Right ventricle myocardium superior (tissue), 1 donor: ENCODE measurements at places on chromosomes 7 and 10. TPM values are rescaled to one million over a fixed set of nuclear protein-coding genes. Genes with fewer than 3 reads are reported as not detected.
A peak's percentile ranks its signal among the peaks of the same experiment; 100 is the strongest.

The HIBADH gene
- total RNA-seq, result 113 TPM

The MARCHF5 gene
- 38.2 TPM for total RNA-seq

The MMD2 gene
- not detected for total RNA-seq

The MRLN gene
- not detected for total RNA-seq

DNA sequence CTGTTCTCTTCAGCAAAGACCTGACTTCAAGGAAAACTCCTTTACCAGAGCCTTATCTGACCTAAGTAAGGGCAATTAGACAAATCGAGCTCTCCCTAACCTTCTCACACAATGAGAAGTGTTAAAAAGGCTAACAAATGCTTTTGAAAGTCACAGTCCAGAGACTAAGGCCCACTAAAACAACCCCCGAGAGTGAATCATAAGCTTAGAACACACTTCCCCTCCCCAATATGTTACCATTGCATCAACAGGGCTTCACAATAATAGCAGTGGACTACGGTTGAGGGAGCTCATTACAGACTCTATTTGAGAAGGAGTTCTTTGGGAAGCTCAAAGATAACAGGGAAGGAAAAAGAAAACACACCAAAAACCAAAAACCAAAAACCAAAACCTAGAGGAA, 28.6 kb upstream of the ZEB1 start:
- no peak for DNase-seq

- DNase-seq, result no peak
These were observed 406.9 kb upstream of the KLF6 start for GRCh38 chr10:4191894-4192293.

DNA sequence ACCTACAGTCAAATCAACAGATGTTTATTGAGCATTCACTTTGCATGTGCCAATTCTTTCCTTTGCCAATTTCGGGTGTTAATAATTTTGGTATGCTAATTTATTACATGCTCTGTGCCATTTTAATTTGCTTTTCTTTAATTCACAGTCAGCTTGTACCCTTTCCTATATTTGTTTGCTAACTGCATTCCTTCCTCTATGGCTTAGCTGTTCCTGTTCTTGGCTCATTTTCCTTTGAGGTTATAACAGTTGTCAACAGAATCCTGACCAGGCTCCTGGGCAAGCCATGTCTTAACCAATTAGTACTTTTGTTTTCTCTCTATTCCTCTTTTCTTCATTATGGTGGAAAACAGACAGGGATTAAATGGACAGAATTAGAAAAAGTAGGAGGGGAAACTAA, 73.6 kb upstream of the RPA3 start:
- no peak for DNase-seq

DNA sequence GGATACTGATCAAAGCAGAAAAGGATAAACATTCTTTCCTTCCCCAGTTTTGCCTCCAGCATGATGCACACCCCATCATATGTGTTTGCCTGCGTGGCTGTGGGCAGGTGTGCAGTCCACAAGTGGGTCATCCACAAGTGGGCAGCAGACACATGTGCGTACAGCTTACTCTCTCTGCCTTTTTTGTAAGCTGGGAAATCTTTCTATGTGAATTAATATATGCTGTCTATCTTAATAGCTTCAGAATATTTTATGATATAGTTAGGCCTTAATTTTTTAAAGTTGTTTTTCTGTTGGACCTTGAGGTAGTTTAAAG, 80.1 kb downstream of the INPP5A start:
- DNase-seq, result peak; percentile 30

DNA sequence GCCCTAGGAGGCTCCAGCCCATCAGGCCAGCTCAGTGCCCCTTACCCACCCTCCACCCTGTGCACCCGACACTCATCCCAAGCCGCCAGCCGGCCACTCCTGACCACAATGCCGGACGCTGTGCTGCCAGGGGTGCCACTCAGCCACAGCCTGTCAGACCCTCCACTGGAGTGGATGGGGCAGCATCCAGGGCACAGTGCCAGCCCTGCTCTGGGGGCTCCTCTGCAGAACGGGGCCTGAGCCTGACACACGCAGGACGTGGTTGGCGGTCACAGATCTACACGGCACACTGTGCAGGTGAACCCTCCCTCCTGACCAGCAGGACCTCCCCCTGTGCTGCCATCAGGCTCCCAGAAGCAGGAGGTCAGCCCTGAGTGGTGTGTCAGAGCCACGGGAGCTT, 114.7 kb downstream of the MAD1L1 start:
- DNase-seq, result peak; percentile 42

GRCh38 chr7:91427051-91427450, 162.8 kb downstream of the FZD1 start:
- no peak for DNase-seq

DNA sequence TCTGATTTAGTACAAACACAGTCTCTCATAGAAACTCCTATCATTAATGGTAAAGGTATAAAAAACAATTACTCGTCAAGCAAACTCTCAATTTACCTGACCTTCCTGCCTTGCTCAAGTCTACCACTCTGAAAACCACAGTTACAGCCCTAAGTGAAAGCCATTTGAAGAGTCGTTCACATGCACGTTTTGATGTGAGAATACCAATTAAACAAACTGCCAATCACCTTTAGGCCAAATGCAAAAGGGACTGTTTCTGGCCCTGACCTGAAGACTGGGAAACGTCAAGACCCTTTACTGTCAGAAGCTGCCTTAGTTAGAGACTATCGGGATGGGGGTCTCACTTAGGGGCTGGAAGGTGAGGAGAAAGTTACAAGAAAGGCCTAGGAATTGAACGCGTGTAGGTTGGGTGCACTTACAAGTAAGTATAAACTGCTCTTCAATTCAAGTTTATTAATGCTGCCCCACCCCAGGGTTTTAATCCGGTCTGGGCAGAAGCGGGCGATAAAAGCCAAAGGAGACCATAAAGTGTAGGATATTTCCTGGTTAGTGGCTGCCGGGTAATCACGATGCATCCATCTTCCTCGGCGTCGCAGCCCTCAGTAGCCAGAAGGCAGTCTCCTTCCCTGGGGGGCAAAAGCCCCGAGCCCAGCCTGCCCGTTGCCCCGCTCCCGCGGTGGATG, 935 bp downstream of the TM9SF3 start:
- DNase-seq, result no peak

GRCh38 chr10:96643920-96644319, 57.1 kb upstream of the TM9SF3 start:
- no peak for DNase-seq

DNA sequence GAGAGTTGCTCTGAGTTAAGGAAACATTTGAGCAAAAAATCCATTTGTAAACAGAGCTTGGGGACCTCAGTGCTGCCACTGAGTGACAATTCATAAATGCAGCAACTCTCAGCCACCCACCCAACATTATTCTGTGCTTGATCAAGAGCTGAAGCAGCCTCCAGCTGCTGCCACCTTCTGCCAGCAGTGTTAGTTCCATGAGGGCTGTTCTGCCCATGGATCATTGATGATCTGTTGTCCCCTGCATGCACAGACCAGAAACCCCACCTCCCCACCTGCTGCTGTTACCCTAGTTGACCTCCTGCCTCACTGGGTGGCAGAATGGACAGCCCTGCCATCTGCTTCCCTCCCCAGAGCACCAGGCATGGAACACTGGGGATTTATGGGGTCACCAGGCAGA, 305.4 kb downstream of the KCNMA1 start:
- no peak for DNase-seq

- no peak for DNase-seq
These were observed 5.1 kb downstream of the UBE2D4 start for GRCh38 chr7:43931346-43931745.

GRCh38 chr7:37015353-37016034, 291.2 kb upstream of the AOAH start:
- DNase-seq, result no peak

DNA sequence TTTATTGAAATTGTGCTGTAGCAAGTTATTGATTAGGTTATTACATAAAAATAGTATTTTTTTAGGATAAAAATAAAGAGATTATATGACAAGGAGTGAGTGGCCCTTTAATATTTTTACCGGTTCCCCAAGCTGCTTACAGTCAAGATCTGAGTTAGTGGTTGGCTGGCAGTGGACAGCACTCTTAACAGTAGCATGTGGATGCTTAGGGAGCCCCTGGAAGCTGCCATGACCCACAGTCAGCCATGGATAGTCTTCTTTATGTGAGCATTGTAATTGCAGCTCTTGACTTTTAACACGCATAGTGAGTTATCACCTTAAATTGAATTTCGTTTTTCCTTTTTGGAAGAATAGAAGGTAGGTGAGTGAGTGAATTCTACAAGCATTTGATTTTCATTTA, 22.1 kb downstream of the RAB18 start:
- DNase-seq, result no peak

DNA sequence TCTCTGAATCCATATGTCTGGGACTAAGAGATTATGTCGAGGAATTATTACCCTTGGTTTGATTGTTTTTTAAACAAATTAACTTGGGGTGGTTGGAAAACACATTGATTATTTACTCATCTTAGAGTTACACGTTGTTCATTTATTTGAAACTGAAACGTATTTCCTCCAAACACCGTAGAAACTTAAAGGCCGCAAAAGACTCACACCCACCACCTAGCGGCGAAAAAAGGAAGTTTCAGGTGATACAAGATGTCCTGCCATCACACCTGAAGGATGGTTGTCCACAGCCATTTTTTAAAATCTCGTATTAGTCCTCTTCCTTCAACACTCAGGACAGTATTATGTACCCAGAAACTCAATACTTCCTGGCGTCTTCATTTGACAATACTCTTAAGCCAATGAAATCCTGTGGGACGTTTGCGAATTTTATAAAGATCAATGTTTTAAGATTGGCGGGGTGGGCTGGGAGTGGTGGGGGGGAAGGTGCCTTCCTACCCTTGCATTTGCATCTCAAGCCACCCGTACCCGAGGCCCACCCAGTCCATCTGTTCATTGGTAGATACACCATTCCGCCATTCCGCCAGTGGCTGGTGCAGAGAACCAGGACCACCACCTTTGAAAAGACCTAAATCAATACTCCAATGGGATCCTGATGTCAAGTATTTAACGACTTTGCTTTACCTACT, 1.4 kb upstream of the LCOR start:
- no peak for DNase-seq

DNA sequence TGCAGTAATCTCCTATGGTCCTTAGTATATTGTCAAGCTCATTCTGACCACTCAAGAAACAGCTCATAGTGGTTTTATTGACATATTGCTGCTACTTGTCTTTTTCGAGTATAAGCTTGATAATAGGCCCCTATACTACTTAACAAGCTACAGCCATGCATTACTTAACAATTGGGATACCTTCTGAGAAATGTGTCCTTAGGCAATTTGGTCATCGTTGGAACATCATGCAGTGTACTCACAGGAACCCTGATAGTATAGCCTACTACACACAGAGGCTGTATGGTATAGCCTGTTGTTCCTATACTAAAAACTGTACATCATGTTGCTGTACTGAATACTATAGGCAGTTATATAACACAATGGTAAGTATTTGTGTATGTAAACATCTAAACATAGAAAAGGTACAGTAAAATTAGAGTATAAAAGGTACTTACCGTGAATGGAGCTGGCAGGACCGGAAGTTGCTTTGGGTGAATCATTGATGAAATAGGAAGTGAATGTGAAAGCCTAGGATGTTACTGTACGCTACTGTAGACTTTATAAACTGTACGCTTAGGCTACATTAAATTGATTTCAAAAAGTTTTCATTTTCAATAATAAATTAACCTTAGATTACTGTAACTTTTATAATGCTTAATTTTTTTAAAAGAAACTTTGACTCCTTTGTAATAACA, 160.9 kb downstream of the LRRC4 start:
- DNase-seq, result no peak

DNA sequence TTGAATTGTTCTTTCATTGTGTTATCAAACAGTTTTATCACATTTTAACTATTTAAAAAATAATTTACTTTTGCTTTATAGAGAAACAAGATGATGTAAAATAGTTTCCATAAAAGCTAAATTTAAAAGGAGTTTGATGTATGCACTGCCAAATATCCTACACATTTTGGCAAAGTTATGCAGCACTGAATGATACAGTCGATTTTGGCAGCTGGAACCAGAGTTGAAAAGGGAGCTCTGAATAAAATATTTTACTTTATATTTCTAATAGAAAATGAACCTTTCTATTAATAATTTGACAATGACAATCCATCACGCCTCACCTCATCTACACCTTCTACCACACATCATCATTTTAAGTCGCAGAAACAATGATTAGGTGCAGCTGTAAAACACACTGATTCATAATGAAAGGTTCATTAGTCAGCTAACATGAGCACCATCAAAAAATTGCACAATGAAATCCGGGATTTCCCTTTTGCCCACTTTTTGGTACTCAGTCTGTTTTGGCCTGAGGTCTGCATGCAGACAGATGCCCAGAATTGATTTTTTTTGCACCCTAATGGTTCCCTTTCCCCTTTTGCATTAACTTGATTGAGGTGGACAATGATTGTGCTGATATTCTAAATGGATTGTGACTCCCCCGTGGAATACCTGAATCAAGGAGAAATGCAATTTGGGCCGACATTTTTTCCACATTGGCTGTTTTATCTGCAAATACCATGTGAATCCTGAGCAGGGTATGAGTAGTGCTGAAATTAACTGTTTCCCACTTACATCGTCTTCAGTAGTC, 105.8 kb downstream of the THSD7A start:
- DNase-seq, result no peak

DNA sequence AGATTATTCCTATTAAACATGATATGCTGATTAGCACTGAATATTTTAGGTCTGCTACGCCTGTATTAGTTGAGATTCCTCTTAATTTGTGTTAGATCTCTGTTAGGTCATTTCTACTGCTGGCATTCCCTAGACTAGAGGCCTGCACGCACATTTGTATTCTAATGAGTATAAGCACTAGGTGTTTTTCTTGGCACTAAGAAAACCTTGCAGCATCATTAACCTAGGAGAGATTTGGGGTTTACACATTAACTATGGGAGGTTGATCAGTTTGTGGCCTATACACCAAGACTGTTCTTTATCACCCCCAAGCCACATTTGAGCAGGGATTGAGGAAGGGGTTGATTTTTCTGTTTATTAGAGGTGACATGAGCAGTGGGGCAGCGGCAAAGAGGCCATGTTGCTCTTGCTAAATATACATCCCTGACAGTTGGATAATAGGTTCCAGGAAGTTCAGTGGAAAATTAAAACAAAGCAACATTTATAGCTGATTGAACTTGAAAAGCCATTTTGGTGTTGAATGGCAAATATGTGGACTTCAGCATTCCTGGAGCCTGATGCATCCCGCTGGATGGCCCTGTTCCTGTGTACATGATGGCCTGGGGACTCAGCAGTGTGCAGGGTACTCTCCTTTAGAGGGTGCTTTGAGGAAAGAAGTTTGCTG, 65.2 kb downstream of the GBF1 start:
- no peak for DNase-seq

GRCh38 chr7:140695381-140695780, 1.1 kb upstream of the NDUFB2 start:
- no peak for DNase-seq
